ENCODE measurements at places on chromosomes 12 and 14.

GRCh38 chr14:55847766-55848165 is 267.8 kb downstream of the KTN1 start:
- no peak for DNase-seq

DNA sequence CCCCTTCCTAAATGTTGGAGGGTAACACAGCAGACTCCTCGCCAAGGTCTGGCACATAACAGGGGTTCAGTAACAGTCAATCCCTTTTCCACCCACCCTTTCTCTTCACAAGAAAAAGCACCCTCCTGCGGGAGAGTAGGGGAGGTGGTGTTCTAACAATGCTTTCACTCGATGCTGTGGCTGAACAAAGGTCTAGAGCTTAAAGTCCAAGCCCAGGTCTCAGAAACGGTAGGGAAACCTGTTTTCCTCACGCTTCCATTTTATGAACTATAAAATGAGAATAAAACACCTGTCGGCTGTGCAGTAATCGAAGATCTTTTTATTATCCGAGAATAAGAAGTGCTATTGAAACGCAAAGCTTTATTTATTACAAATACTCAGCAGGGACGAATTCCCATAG is 20.9 kb upstream of the CACNA2D4 start:
- no peak for DNase-seq

DNA sequence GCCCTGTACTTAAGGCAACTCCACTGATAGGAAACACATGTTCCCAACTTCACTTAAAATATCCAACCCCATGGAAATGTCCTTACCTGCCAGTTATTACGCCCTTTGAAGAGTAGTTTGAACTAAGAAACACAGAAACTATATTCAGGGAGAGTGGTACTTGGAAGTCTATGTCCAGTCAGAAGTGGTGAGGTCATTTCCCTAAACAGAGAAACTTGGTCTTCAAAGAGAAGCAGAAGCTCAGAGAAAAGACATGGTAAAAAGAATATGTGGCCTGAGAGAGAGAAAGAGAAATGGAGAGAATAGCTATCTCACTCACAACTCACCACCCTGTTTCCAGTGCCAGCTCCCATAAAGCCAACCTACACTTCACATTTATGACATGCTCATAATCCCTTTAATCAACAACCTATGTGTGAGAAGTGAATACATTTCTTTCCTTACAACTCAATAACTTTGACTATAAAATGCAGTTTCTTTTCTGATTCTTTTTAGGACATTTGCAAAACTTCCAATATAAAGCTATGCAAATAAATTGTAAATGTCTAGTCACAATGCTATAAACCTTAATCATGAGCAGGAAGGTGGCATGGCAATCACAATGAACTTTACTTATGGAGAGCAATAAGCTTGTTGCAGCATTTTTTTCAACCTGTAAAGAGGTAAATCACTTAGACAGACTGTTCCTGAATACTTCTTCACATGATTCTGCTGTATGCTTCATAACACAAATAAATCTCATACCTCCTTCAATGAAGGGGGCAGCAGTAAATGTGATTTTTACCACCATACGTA is 67.1 kb downstream of the CPNE8 start:
- no peak for DNase-seq

DNA sequence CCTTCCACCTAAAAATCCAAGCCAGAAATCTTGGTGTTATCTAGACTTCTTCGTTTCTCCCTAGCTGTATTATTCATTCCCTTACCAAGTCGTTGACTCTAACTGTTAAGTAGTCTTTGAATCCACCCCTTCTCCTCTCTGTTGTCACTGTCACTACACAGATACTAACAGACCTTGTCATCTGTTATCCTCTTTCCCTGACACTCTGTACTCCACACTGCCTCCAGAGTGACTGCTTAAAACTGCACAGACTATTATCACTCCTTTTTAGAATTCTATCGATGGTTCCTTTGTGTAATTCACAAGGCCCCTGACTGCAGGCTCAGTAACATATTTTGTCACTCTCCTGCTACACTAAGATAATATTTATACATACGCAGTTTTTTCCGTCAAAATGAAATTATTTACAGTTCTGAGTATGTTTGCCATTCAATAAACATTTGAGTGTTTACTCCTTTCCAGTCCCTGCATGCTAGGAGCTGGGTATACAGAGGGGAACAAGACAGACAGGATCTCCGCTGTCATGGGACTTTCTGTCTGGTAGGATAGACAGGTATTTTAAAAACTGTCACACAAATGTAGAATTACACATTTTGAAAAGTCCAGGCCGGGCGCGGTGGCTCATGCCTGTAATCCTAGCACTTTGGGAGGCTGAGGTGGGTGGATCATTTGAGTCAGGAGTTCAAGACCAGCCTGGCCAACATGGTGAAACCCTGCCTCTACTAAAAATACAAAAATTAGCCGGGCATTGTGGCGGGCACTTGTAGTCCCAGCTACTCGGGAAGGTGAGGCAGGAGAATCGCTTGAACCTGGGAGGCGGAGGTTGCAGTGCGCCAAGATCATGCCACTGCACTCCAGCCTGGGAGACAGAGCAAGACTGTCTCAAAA is 3.8 kb downstream of the MARS1 start:
- no peak for DNase-seq

DNA sequence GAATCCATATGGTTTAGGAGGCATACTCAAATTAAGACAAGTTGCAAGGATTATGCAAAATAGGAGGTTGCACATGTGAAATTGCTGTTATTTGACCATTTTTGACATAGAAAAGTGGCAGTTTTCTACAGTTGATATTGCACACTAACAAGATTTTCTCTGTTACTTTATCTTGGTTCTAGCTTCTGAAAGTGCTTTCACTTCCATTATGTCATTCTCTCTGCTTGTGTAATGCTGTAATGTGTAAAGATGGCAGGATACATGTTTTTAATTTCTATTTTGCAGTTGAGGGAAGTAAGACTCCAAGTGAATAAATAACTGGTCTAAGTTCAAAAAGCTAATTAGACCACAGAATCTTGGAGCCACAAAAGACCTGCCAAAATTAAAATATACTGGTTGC is 60.6 kb downstream of the MYRFL start:
- no peak for DNase-seq

- no peak for DNase-seq
Measured at GRCh38 chr12:108881953-108882352, 2.1 kb downstream of the DAO start.

GRCh38 chr12:99332936-99333591 is 314.5 kb upstream of the GARIN6 start:
- DNase-seq: no peak

DNA sequence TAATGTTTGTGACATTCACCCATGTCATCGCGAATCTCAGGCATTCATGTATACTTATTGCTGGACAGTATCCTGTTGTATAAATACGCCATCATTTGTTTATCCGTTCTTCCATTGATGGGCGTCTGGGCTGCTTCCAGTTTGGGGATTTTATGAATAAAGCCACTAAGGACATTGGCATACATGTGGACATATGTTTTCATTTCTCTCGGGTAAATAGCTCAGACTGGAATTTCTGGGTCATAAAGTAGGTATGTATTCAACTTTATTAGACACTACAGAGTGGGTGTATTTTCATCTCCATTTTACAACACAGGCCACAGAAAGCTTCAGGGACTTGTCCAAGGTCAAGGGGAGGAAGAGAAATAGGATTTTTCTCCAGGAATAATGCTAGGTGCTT is 48.9 kb downstream of the HRK start:
- DNase-seq: no peak

GRCh38 chr12:56337753-56338251 is 882 bp upstream of the IL23A start:
- DNase-seq: no peak

DNA sequence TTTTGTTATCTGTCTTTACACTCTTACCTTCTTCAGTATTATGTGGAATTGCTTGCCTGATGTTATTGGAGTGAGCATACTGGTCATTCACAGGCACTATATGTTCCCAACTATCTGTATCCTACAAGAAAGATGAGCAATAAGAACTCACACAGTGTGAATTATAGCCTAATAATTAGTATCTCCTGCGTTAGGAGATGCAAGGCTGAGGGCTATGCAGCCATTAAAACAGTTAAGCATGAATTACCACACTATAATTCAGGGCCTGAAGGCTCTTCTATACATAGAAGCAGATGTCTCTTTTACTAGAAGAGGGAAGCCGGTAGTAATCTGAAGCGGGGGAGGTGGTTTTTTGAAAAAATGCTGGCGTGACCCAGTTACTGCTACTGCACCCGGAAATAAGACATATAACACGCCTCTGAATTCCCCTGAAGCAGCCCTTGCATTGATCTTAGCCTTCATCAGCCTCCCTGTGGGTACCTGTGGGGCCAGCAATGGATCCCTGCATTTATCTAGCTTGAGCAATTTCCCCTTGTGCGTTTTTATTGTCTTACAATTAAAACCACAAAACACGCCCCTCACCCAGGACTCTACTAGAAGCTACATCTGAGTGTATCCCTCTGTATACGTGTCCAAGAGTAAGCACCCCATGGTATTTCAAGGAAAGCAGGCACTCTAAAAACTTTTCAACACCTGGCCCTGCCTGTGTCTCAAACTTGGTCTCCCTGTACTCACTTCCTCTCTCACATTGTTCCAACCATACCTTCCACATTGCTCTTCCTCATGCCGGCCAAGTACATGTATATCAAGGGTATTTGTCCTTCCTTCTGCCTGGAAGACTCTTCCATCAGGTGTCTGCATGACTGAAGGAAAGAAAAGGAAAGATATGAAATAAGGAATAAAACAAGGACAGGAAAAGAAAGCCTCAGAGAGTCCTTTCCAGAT is 210.9 kb upstream of the ARID2 start:
- DNase-seq: no peak

All from GM18507 (cell line).